ENCODE measurements at places on chromosomes 6 and 20.

DNA sequence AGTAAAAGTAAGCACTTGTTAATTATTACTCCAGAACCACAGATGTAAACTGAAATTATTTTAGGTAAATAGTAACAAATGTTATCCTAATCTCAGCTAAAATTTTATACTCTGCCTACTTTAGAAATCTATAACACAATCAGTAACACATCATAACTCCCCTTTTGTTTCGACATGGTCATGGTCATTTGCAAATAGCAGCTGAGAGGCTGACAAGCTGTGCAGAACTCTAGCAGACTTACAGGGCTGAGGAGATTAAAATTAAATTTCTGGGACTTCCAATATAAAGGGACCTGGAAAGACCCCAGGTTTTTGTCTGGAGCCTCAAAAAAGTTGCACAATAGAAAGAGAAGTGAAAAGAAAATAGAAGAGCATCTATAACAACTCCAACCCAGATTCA is 88.8 kb downstream of the PRL start:
- DNase-seq = no peak

- DNase-seq = no peak
Measured at GRCh38 chr20:13909067-13909466, 81.3 kb downstream of the SEL1L2 start.

GRCh38 chr20:63522981-63523611 is 2.5 kb downstream of the PPDPF start:
- DNase-seq = peak; percentile 57

DNA sequence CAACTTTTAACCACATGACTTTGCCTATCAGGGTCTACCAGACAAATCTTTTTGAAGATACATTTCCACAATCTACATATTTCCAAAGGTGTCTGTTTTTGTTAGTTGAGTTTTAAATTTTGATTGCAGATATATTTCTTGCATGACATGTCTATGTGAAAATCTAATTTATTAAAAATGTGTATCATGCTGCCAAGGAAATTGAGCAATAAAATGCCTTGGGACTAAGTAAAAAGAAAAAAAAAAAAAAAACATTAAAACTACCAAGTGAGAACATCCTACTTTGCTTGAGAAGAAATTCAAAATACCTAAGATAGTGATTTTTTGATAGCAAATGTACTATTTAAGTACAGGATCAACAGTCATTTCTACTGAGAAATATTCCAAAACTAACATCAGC is 17.7 kb downstream of the SLC17A5 start:
- DNase-seq = no peak

DNA sequence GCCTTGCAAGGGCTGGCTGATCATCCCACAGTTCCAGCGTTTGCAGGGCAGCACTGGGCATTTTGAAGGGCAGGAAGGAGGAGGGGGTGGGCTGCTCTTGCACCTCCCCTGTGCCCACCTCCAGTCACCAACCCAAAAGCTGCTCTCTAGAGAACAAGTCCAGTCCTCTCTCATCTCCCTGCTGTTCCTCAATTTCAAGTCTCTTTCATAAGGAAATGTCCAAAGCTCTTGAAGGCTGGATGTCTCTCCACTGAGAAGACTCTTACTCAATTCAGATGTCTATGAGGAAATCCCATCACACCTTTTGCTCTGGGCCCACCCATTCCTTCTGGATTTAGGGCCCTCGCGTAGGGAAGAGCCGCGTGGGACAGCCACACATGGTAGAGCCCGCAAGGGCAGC is 31.7 kb downstream of the WRNIP1 start:
- DNase-seq = no peak

DNA sequence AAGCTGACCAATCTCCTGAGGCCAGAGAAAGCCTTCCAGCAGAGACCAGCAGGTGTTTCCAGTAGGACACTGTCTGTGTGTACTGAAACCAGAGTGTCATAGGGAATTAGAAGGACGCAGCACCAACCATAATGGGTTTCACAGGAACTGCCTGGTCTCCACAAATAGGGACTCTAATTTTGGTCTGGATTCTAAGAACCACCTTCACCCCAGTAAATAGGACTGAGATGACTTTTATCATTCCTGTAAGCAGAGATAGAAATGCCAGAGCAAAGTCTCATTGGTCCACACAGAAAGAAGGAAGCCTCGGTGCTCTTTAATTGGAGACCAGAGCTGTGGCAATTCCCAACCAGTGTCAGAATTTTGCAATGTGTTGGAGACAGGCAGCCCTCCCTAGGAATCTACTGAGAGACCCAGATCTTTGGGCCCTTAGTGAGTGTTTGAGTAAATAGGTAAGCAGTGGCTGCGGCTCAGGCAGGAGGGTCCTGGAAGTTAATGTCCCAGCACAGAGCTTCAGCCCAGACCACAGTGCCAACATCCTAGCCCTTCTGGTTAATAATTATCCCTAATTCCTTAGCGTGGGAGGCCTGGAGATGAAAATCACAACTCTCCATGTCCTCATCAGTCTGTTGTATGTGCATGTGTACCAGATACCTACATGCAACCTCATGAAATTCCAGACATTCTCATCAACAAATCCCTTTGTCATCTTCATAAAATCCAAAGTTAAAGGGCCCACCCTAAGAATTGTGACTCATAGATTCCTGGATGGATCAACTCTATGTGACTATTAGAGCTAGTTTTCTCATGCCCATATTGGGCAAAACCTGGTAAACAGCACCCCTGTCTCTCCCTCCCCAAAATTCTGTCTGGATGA is 81.2 kb downstream of the UNC5CL start:
- DNase-seq = no peak

DNA sequence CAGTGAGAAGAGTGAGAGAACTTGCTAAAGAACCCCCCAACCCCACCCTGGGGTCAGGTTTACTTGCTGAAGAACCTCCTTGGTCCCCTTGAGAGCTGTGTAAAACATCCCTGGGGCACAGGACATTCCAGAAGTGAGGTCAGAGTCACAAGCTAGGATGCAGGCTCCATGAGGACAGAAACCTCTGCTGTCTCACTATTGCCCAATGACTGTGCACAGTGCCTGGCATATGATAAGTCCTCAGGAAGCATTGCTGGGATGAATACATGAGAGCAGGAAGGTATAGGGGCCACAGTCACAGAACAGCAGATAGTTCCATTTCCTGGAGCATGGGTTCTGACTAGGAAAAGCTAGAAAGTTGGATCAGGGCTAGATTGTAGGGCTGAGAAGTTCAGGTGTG is 18.4 kb downstream of the NT5E start:
- DNase-seq = no peak

- no peak for DNase-seq
Measured at GRCh38 chr6:24274441-24275083, 83.3 kb downstream of the DCDC2 start.

GRCh38 chr20:13862245-13862644 is 77.4 kb downstream of the NDUFAF5 start:
- DNase-seq = no peak

DNA sequence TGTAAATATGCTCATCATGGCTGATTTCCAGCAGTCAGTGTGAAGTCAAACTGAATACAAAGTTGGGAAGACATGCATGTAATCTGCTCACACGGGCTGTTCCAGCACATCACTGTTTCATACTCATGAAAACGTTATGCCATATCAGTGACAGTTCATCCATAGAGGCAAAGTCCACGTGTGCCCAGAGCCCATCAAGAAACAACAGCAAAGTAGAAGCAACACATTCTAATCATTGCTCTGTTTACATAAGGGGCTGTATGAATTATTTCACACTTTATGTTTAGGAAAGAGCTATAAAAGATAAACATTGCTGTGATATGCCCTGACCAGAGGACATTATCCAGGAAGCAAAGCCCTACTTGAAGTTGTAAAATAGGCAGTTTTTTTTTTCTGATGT is 157.0 kb upstream of the ENPP5 start:
- peak; percentile 28 for DNase-seq

DNA sequence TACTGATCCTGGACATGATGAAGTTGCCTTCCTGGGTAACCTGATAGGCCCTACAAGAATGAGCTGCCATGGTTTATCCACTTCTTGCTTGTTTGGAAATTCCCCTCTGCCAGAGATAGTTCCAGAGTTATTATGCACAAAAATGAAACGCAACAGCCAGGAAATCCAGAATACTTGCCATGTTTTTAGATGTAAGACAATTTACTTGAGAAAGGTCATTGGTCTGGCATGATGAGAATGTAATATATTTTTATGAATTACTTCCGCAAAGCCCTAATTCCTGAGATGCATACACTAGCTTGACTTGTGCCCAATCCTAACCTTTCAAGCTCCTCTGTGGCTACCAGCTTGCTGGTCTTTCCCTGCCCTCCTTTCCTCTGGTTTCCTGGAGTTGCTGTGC is 27.9 kb upstream of the NT5E start:
- no peak for DNase-seq

- DNase-seq = no peak
Measured at GRCh38 chr6:96784650-96785049, 52.6 kb downstream of the GPR63 start.

DNA sequence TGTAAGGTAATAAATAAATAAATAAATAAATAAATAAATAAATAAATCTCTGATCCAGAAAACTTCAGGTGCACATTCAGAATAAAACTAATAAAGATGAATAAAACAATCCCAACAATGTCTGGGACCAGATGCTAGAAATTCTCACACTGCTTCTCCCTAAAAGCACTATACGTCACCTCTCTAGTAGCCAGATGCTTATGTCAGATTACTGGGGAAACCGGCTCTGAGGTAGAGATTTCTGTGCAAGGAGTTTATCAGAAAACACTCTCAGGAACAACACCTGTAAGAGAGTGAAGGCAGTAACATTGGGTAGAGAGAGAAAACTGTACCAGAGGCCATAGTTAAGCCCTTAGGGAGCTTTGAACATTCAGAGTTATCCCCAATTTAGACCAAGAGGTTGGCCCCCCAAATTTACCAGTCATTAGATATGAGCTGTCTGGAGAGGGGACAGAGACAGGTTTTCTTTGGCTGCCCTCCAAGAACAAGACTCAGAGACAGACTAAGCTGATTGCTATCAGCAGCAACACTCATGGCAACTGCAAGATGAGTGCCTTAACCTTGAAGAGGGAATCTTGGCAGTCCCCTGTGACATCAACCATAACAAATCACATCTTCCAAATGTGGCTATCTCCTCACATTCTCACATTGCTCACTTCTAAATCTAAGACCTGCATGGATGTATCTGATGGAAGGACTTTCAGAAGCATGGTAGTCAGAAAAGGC is 151.2 kb upstream of the BMP5 start:
- no peak for DNase-seq
